Left ventricle myocardium inferior (tissue), 1 donor: ENCODE measurements at places on chromosomes 5 and 9.

GRCh38 chr9:19116107-19116790 is 11.0 kb downstream of the PLIN2 start:
- peak; percentile 60 for DNase-seq

DNA sequence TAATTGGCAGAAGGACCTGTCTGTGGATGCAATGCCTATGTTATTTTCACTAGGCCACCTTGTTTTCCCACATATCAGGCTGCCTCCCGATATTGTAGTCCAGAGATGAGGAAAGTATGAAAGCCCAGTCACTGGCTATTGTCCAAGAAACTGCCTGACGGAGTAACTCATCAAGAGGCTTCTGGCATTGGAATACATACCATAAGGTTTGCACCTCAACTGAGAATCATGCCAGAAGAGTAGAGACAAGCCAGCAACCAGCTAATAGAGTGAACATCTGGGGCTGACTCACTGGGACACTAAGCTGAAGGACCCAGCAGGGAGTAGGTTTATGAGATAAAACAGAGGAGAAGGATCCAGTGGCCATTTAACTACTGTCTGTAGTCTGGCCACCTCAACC is 137.2 kb upstream of the FST start:
- DNase-seq: no peak

GRCh38 chr9:132644251-132644650 is 25.5 kb downstream of the DDX31 start:
- no peak for DNase-seq

GRCh38 chr5:76791461-76791860 is 27.4 kb upstream of the F2RL1 start:
- no peak for DNase-seq

- DNase-seq: no peak
Measured at GRCh38 chr5:125100951-125101350, 354.5 kb upstream of the ZNF608 start.

DNA sequence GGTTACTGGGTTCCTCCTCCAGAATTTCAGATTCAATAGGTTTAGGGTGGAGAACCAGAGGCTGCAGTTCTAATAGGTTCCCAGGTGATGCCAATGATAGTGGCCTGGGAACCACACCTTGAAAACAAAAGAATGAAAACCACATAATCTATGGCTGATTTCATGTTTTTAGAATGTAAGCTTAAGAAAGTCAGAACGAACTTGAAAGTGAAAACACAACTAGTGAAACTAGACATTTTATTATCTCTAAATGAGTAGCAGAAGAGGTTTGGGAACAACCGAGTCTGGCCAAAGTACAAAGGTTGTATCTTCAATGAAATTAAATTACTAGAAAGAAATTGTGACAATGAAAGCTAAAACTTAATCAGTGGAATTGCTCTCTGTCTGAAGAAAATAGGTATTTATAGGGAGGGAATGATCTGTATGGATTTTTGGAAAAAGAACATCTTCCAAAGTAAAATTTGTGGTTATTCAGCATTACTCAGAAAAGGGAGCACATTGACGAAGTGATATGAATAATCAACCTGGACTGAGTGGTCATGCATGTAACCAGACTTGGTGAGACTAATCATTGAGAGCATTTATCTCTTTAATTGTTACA is 24.9 kb upstream of the CEP120 start:
- DNase-seq: no peak

DNA sequence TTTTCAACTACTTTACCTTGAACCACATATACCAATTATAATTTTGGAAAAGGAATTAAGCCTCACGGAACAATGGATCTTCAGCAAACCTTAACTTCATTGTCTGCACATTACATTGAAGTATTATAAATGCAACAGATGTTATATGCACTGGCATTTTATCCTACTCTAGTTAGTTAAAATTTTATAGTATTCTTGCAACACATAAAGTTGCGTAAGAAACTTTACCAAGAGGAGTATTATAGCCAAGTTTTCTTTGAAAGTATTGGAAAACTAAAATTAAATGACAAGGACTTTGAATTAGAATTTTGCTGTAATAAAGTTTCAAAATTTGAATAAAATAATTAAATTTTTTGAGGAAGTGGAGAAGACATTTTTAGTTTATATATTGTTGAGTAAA is 63.4 kb upstream of the SREK1 start:
- no peak for DNase-seq

GRCh38 chr9:115234094-115234493 is 116.1 kb upstream of the TNC start:
- DNase-seq: no peak

DNA sequence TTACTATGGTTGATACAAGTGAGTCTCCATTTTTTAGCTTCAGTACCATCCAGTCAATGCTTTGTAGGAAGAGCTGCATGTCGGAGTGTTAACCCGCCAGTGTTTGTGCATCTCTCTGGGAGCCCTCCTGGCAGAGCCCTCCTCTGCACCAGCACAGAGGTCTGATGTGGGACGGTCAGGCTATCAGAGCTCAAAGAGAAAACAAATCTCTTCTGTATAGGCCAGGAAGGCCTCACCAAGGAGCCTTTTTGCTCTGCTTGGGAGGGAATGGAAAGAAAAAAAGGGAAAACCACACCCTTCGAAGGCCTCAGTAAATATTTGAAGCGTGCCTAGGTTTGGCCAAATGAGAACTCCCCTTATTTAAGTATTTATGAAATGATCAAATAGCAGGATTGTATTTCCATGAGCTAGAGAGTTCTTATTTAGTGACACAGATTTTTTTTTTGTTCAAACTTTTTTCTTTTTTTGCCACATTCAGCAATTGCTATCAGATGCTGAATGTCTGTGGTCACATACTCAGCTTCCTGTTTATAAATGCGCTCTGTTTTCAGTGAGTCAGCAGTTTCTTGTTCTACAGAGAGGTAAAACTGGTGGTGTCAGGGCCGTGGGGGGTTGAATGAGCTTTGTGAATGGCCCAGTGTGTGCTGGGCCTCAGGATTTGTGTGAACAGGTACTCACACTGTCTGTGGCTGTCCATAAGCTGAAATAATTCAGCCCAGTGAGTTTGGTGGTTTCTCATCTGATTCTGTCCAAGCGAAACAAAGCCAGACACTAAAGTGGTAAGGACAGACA is 226.6 kb downstream of the SNX18 start:
- no peak for DNase-seq

GRCh38 chr5:176629853-176630680 is at the start of the genes EIF4E1B and SNCB:
Gene EIF4E1B, plus strand, starts transcription at chr5:176630675. Its CDS starts 12,113 bp downstream, at chr5:176642788.
Gene SNCB, minus strand, starts transcription at chr5:176630534. Its CDS starts 880 bp downstream, at chr5:176629654.
- no peak for DNase-seq

- DNase-seq: no peak
Measured at GRCh38 chr9:4155221-4156026, 144.4 kb downstream of the GLIS3 start.

DNA sequence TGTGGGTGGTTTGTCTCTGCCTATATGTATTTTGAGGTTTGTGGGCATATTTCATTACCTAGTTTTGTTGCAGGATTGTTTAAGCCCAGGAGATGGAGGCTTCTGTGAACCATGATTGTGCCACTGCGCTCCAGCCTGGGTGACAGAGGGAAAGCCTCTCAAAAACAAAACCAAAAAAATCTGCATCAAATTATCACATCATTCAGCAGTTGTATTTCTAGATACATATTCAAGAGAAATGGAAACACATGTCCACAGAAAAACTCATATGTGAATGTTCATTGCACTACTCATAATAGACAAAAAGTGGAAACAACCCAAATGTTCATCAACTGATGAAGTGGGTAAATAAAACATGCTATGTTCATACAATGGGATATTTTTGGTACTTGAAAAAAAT is 29.9 kb downstream of the HSPA4 start:
- DNase-seq: no peak

- no peak for DNase-seq
Measured at GRCh38 chr5:100791391-100791790, 111.7 kb downstream of the ST8SIA4 start.

DNA sequence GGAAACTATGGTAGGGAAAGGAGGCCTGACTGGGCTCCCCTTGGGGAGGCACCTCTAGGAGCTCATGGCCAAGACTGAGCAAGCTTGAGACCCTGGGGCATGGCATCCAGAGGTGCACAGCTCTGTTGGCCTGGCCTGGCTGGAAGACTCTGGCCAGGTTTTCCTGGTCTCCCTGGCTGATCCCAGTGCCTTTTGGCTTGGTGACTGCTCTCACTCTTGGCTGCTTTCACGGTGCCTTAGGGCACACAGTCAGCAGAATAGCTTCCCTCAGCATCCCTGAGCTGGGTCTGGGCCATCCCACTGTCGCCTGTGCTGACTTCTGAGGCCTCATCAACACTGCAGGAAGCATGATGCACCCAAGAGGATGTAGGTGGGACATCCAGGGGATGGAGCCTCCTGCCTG is 13.4 kb upstream of the DELE1 start:
- DNase-seq: no peak

GRCh38 chr5:72226950-72227349 is 93.1 kb downstream of the MRPS27 start:
- DNase-seq: no peak

DNA sequence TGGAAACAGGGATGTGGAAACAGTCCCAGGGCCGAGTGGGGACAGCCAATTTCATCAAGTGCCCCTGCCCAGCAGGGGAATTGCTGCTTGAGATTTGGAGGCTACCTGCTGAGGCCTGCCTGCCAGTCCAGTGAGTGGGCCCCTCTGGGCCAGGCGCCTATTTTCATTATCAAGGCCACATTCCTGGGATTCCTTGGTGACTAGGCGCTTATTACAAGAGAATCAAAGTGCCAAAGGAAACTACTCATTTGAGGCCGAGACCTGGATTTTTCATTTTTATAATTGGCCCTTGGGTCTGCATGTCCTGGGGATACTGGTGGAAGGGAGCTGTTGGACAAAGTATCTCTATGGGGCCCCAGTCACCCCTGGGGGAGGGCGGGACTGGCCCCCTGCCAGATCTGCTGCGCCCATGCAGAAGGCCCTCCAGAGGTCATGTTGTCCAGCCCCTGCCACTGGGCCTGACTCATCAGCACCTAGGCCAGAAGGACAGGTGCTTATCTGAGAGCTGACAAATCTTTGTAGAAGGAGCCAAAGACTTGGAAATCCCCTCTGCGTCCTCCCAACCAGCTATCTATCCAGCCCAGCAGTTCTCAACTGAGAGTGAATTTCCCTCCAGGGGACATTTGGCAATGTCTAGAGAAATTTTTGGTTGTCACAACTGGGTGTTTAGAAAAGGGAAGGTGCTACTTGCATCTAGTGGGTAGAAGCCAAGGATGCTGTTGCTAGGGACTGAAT is 45.6 kb downstream of the FOXI1 start:
- DNase-seq: peak; percentile 61

DNA sequence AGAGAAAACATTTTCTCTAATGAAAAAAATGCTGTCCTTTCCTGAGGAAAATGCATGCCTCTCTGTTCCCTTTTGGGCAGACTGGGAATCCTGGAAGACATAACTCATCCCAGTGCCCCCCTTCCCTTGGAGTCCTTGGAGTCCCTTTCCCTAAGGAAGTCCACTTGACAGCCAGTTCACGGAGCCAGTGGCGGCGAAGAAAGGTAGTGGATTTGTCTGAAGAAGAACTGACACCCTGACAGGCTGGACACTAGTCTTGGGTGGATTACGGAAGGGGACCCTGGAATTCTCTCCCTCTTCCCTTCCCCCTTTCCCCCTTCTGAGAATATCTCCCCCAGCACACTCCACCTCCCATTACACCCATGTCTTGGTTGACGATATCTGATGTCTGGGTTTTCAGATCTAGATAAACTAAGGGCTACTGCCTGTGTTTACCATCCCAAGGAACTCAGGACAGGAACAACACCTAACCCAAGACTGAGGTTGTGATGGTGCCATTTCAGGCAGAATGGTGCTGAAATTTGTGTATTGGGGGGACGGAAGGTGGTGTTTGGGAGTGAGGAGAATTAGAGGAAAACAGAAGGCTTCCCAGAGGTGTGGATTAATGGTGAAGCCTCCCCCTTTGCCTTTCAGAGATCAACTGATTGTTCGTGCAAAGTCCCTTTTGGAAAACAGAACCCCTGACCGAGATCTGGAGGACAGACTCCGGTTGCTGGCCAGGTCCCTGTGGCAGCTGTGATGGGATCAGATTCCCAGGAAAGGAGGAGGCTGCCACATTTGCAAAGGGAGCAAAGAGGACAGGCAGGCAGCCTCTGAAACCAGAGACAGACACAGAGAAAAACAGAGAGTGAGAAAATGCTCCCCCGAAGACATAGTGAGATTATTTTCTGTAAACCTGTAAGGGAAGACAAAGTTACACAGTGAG is 704 bp downstream of the SPARC start:
- no peak for DNase-seq

GRCh38 chr5:11898-12297 is 80.1 kb upstream of the PLEKHG4B start:
- no peak for DNase-seq

DNA sequence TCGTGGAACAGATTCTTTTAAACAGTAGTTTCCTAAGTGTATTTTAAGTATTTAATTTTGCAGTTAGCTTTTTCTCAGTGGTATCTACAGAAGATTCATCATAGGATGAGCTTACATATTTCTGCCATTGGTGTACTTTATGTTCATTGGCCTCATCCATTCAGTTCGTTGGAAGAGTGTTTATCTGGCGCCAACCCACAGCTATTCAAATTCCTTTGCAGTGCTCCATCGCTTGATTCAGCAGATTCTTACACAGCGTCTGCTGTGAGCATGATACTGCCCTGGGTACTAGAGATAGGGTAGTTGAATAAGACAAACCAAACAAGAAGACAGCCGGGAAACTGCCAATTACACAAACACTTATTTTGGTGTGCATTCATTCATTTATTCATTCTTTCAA is 55.1 kb downstream of the NUP214 start:
- no peak for DNase-seq

DNA sequence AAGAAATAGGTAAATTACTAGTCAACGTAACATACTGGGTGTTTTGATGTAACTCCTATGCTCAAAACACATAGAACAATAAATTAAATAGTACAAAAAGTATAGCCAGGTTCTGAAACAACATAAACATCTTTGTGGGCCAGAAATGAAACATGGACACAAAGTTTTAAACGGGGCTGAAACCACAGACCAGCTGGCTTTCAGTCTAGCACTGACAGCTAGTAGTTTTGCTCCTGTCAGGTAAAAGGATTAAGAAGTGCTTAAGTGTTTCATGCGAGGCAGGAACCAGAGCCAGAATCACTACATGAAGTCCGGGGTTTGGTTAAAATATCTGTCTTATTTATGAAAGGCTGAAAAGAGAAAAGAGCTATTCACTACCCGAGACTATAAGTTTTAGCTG is 19.5 kb downstream of the DCAF10 start:
- DNase-seq: no peak

- DNase-seq: no peak
Measured at GRCh38 chr5:134515801-134516200, 9.7 kb upstream of the JADE2 start.

- no peak for DNase-seq
Measured at GRCh38 chr5:61706751-61707150, 374.7 kb downstream of the ZSWIM6 start.

DNA sequence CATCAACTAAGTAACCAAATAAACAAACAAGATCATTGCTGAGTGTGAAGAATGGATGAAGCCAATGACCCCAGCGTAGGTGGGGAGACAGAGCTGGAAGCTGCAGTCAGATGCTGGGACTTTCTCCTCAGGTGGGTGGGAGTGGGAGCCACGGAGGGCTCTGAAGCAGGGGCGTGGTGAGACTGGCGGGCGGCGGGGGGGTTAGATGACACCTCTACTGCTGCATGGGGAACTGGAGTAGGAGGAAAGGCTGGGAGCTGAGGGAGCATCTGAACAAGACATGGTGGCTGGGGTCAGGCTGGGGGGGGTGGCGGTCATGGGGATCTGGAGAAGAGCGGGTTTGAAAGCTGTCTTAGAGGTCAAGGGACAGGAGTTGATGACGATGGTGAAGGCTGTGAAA is 193.8 kb downstream of the C9orf50 start:
- DNase-seq: no peak
